ENCODE measurements at places on chromosomes 5 and 9.
A peak's percentile ranks its signal among the peaks of the same experiment; 100 is the strongest.

- no peak for DNase-seq
These were observed 375 bp upstream of the C5orf24 start for GRCh38 chr5:134845335-134845851.

- no peak for DNase-seq
These were observed 6.8 kb upstream of the LHX3 start for GRCh38 chr9:136211441-136212344.

DNA sequence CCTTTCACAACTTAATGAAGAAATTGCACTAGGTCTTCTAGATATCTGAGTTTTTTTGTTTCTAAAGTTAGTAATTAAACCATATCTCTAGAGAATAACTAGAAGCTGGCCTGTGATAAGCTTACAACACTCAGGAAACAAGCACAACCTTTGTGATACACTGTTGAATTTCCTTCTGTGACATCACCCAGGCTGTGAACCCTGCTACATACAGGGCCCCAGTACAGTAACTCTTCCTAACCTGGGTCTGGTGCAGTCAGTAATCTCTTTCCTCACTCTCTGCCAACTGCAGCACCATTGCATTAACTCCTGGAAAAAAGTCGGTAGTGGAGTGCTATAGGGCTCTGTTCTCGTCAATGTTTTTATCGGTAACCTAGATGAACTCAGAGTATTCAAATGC is 10.6 kb upstream of the IGFBPL1 start:
- no peak for DNase-seq

GRCh38 chr5:144427866-144428265 is 257.2 kb downstream of the KCTD16 start:
- DNase-seq: no peak

DNA sequence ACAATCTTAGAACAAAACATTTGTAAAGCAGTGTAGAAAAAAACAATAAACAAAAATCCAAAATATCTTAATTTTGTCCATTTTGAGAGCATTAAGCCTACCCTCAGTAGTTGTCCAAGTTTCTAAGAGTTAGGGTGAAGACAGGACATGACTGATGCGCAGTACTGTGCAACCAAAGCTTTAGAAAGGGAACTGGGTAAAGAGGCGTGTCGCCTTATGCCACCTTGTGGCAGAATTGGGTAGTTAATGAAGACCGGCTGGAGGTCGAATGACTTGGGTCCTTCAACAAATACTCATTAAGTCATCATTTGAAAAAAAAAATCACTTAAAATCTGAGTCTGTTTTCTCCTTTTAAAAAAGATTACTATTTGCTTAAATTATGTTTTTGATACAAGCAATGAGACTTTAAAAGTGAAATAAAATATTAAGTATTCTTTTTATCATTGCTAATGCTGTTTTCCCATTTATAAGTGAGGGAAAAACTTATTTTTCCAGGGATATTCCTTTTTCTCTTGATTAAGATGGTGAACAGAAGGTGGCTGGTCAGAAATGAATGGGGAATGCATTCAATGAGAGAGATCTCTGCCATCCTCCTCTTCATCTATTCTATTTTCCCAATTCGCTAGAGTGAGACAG is 3.5 kb upstream of the RNF20 start:
- peak; percentile 36 for DNase-seq

DNA sequence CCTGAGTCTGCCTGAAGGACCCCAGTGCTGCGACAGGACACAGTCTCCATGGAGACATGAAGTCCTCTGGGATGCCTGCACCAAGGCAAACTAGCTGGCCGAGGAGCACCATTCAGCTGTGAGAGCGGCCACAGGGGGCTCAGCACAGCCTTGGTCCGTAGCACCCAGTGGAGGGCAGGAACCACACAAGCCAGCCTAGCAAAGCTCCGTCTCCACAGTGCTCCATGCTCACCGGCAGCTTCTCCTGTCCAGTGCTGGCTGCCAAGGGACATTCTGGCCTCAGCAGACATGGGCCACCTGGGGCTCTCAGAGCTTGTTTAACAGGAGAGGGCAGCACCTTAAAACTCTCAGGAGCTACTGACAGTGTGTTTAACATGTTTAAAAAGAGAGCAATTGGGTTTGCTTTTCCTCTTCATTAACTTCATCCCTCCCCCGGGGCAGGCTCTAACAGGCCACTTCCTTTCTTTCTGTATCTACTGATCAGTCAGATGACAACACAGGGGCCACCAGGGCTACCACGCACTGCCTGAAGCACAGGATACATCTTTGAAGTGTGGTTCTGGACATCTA is 57.0 kb downstream of the SECISBP2 start:
- no peak for DNase-seq

GRCh38 chr5:173538018-173538417 is 78.4 kb downstream of the BOD1 start:
- DNase-seq: no peak

GRCh38 chr9:37515620-37516258 is 30.0 kb downstream of the POLR1E start:
- no peak for DNase-seq

DNA sequence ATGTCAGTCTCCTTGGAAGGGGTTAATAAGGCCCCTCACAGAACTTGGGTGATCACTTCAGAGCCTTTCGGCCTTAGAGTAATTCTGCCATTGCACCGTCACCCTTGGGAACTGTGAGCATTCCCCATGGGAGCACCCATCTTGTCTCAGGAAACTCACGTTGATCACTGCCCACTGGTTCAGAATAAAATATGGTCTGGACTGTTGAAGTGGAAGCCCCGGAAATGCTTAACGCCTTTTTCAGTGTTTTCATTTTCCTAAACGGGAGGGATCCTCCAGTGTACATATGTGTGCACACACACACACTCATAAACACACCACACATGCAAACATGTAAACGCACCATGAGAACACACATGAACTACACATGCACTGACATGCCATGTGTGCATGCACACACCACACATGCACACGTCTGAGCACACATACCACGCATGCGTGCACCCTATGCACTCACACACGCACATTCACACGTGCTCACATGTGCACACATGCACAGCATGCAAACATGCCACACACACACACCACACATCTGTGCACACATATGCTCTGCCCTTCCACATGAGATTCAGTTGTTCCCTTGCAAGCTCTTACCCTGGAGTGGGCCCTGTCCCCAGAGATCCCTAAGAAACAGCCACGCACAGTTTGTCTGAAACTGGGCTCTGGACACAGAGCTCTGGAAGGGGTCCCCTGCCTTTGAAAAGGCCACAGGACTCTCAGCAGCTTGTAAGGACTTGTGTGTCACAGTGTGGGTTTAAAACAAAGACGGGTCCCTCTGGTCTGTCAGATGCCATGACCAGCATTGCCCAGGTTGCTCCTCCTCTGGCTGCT is 17.0 kb downstream of the MRPL36 start:
- DNase-seq: no peak

- DNase-seq: no peak
These were observed 498.9 kb downstream of the NTRK2 start for GRCh38 chr9:85168412-85168811.

DNA sequence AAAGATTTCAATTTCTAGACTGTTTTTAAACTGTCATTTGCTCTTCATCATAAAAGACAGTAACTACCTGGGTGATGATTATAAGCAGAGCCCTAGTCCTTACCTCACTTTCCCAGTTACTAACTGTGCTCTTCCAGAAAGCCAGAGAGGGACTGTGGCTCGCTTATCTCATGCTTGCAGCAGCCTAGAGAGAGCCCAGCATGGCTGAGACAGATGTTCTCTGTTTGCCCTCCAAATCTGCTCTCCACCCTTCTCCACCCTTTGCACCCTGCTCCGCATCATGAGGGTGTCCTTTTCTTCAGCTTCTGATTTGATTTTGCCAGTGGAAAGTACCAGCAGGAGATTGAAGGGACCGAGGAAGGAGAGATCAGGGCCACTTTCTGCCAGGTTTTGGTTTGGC is 61.2 kb upstream of the SELENOP start:
- no peak for DNase-seq

DNA sequence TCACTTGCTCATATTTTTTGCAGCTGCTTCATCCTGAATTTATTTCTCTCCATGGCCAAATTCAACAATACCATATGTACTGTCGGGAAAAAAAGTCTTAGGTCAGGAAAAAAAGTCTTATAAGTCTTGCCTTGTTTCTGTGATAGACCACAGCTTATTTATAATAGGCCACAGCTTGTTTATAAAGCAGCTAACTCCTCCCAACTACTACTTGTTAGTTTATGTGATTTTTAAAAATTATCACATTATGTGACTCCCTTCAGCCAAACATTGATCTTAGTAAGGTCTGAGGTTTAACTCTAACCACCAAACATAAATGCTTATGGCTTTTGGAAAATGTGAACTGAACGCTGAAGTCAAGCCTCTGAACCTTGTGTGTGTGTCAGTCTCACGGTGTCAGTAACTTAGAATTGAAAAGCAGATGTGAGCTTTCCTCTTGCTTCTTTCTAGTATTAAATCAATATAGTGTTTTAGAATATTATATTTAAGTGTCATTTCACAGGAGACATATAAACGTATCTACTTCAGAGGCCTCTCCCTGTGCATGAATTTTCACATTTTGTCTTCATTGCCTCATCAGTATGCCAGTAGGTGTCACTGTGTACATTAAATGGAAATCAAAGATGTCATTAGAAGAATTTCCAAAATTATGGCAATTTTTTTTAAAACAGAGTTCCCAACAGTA is 51.3 kb downstream of the SNX24 start:
- no peak for DNase-seq

DNA sequence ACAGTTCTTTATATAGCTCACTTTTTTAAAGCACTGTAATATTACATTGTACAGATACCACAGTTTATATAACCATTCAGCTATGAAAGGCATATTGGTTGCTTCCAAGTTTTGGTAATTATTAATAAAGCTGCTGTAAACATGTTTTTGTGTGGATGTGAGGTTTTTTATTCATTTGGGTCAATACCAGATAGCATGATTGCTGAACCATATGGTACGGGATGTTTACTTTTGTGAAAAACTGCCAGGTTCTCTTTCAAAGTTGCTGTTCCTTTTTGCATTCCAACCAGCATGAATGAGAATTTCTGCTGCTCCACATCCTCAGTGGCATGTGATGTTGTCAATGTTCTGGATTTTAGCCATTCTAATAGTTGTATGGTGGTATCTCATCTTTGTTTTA is 439.6 kb upstream of the NMUR2 start:
- no peak for DNase-seq

GRCh38 chr5:137296213-137296781 is 202.8 kb downstream of the SPOCK1 start:
- DNase-seq: no peak

- DNase-seq: no peak
These were observed 165.8 kb downstream of the SEMA5A start for GRCh38 chr5:9380109-9380508.

DNA sequence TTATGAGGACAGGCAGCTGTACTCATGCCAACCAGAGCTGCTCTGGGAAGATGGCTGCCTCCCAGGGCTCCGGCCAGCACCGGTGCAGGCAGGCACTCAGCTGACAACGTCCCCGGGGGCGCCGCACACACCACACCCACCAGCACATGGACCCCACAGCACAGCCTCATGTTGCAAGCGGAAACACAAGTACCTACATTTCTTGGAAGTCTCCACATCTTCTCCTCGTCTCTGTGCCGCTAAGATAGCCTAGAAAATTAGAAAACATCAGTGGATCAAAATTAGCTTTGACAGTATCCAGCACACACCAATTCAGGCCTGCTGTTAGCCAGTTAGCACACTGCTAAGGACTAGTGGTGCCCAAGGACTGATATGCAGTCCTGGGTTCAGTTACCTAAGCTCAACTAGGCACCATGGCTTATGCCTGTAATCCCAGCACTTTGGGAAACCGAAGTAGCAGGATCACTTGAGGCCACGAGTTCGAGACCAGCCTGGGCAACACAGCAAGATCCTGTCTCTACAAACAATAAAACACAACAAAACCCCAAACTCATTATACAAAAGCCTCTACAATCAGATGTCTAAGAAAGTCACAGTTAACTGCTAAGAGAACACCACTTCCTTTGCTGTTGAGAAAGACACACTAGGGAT is 2.4 kb downstream of the EDF1 start:
- DNase-seq: no peak

DNA sequence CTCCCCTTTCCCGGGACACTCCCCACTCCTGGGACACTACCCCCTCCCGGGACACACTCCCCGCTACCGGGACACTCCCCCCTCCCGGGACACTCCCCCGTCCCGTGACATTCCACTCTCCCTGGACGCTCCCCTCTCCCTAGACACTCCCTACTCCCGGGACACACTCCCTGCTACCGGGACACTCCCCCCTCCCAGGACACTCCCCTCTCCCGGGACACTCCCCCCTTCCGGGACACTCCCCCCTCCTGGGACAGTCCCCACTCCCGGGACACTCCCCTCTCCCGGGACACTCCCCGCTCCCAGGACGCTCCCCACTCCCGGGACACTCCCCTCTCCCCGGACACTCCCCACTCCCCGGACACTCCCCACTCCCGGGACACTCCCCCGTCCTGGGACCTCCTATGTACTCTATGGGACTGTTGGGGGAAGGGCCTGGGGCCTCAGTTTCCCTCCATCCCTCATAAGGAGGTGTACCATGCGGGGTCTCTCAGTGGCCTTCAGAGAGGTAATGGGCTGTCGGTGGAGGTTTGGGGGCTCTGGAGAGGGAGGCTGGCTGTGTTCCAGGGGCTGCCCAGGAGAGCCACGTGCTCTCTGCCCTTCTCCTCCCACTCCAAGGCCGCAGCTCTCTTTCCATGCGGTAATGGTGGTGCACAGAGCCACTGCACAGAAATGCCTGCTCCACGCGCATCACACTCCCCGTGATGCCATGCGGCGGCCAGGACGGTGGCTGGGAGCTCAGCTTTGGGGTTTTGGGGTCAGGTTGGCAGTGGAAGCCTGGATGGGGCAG is 96.2 kb downstream of the RXRA start:
- no peak for DNase-seq

- DNase-seq: no peak
These were observed 79.1 kb downstream of the ADRB2 start for GRCh38 chr5:148905541-148905940.

GRCh38 chr5:73424556-73424977 is 24.0 kb downstream of the FOXD1 start:
- DNase-seq: no peak

DNA sequence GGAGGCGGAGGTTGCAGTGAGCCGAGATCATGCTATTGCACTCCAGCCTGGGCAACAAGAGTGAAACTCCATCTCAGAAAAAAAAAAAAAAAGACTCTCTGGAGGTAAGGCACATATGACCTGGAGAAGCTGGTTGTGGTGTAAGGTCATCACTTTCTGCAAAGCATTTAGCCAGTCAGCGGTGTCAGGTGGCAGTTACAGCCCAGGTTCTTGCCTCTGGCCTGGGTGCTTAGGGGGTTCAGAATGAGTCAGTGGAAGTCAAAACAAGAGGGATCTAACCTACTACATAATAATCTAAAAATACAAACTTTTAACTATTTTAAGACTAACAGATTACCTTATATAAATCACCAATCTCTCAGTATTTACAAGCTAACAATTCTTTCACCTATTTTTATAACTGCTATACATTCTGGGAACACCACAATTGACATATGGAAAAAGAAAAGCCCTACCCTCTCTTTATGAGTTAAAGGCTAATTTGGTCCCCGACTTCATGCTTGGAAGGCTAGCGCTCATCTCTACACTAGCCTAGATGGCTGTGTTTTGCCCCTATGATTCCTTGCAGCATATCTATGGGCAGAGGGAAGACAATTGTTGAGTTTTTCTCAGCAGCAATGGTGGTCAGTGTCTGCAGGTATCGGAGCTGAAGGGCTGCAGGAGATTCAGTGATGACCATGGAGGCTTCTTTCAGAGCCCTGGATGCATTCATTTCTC is 29.2 kb downstream of the STOM start:
- DNase-seq: no peak
